ENCODE measurements at places on chromosomes 6 and 20.

- no peak for DNase-seq
Measured at GRCh38 chr6:132458887-132459604, 53.9 kb downstream of the STX7 start.

- no peak for DNase-seq
Measured at GRCh38 chr6:139568956-139569538, 194.6 kb upstream of the CITED2 start.

- no peak for DNase-seq
Measured at GRCh38 chr6:137872581-137873115, 5.6 kb downstream of the TNFAIP3 start.

- DNase-seq = no peak
Measured at GRCh38 chr6:26536571-26537159, 1.5 kb upstream of the HMGN4 start.

- no peak for DNase-seq
Measured at GRCh38 chr6:104409913-104410312, 449.8 kb downstream of the HACE1 start.

DNA sequence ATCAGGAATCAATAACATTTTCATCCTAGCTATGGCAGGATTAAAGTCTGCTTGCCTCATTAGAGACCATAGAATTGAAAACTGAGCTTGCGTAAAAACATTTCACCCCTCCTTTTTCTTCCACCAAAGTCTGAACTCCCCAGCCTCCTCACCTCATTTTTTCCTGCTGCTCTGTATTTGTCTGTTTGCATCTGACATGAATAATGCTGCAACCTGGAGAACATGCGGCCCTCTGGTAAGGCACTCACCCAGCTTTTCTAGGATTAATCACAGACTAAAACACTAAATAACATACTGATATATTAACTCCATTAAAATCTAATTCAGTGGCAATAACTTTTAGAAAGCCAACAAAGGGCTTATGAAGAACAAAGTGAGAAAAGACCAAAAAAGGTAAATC, 677.7 kb upstream of the NRSN1 start:
- DNase-seq = no peak

GRCh38 chr6:27260369-27260768, 12.9 kb downstream of the PRSS16 start:
- DNase-seq = no peak

GRCh38 chr6:52454556-52454955, 34.4 kb downstream of the EFHC1 start:
- no peak for DNase-seq

GRCh38 chr6:25973923-25974555, 11.4 kb downstream of the TRIM38 start:
- DNase-seq = no peak
